ENCODE measurements at places on chromosomes 1 and 21.

GRCh38 chr1:88549536-88549935, 134.5 kb upstream of the PKN2 start:
- no peak for DNase-seq

- no peak for DNase-seq
These were observed 18.4 kb downstream of the PRXL2B start for GRCh38 chr1:2604844-2605508.

- no peak for DNase-seq
These were observed 54.6 kb downstream of the NTNG1 start for GRCh38 chr1:107195476-107195875.

DNA sequence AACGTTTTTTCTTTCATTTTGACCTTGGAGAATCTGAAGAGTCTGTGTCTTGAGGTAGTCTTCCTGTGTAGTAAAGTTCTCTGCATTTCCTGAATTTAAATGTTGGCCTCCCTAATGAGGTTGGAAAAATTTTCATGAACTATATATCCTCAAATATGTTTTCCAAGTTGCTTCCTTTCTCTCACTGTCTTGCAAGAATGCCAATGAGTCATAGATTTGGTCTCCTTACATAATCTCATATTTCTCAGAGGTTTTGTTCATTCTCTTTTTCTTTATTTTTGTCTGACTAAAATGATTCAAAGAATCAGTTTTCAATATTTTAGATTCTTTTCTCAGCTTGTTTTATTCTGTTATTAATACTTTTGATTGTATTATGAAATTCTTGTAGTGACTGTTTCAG, 87.6 kb downstream of the DRAM2 start:
- DNase-seq = no peak

DNA sequence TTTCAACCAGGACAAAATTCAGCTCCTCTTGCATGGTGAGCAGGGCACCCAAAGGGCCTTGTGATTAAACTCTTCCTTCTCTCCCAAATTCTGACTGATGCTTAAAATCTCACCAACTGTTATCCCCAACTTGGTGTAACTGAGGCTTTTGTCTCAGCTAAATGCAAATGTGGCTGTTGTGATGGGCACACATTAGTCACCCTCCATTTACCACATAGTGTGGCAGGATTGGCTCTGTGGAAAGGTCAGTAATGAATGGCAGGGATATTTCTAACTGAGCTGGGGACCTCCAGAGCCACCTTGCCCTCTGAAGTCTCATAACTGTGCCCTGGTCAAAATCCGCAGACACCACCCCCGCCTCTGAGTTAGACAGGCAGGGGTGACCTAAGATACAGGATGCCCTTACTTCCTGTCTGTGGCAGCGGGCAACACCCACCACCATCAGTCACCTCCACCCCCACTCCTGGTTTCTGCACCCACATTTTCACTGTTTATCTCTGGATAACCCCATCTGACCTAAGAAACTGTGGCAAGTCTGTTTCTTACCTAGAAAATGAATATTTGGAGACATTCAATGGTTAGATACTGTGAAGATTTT, 25.4 kb upstream of the RGS16 start:
- DNase-seq = no peak

DNA sequence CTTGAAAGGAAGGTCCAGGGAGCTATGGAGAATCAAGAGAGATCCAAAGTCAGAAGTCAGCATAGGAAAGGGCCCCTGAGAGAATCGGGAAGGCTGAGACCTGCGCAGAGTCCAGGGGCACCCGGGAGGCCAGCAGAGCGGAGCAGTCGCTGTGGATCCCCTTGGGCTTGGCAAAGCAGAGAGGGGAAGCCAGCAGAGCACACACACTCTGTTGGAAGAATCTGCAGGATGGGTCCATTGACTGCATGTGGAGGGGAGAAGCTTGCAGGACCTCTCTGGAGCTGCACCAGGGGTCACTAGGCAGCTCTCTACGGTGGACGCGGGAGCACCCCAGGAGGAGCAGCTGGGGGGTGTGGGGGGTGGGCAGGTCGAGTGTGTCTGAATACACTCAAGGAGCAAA, 6.4 kb downstream of the RIPK4 start:
- no peak for DNase-seq

- no peak for DNase-seq
These were observed 51.2 kb upstream of the ADAM30 start for GRCh38 chr1:119947468-119947867.

DNA sequence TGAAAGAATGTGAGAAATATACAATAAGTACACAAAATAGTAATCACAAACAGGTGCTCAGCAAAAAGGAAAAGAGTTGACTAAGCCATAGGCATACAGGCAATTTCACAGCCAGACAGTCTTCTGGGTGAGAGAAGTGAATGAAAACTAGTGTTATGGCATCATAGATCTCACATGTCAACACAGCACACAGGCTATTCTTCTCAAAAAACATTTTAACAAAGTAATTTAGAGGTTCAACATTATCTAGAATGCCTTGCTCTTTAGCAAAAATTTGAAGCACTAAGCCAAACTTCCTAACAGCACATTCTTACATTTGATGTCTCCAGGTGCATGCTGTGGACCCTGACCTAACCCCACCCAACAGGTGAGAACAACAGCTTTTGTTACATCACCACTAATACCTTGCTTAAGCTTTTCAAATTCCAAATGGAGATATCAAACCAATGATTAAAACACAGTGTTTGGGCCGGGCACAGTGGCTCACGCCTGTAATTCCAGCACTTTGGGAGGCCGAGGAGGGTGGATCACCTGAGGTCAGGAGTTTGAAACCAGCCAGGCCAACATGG, 30.5 kb downstream of the OTUD7B start:
- no peak for DNase-seq

- DNase-seq = no peak
These were observed 591.0 kb downstream of the PTPRU start for GRCh38 chr1:29827237-29827750.

GRCh38 chr1:115671176-115671934, 29.6 kb downstream of the VANGL1 start:
- DNase-seq = peak; percentile 50

DNA sequence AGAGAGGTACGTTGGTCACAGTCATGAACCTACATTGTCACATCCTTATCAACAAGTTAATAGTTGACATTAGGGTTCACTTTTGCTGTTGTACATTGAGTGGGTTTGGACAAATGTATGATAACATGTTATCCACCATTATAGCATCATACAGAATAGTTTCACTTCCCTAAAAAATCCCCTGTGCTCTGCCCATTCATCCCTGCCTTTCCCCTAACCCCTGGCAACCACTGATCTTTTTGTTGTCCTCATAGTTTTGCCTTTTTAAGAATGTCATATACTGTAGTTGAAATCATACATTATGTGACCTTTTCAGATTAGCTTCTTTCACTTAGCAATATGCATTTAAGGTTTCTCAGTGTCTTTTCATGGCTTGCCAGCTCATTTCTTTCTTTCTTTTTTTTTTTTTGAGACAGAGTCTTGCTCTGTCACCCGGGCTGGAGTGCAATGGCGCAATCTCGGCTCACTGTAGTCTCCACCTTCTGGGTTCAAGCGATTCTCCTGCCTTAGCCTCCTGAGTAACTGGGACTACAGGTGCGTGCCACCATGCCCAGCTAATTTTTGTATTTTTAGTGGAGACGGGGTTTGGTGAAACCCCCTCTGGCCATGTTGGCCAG, 50.6 kb downstream of the UCK2 start:
- DNase-seq = no peak

GRCh38 chr1:26907071-26907917, 6.5 kb downstream of the NR0B2 start:
- DNase-seq = peak; percentile 63

DNA sequence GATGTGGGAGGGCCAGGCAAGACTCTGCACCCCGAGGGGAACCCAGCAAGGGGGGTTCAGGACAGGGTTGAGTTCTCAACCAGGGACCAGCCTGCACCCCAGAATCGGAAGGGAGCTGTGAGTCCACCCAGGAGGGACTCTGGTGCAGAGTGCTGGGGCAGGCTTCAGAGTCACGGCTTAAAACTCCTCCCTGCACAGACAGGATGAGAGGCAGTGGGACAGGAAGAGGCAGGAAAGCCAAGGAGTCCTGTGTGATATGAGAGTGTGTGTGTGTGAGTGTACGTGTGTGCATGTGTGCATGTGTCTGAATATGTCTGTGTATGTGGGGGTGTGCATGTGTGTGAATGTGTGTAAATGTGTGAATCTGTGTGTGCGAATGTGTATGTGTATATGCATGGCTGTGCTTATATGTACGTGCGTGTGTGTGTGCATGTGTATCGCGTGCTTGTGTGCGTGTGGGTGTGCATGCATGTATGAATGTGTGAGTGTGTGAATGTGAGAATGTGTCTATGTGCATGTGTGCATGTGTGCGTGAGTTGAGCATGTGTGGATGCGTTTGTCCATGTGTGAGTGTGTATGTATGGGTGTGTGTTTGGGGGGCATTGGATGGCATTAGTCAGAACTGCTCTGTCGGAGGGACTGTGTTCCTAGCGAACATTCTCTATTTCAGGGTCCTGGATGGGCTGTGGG, 52.2 kb downstream of the UMODL1 start:
- DNase-seq = no peak

- DNase-seq = no peak
These were observed at the start of gene HDGF for GRCh38 chr1:156751451-156751756. TSS of gene HDGF (minus strand) at chr1:156751675. CDS start at chr1:156751429, 246 bp downstream.

- no peak for DNase-seq
These were observed 41.4 kb downstream of the YARS1 start for GRCh38 chr1:32775640-32776337.

DNA sequence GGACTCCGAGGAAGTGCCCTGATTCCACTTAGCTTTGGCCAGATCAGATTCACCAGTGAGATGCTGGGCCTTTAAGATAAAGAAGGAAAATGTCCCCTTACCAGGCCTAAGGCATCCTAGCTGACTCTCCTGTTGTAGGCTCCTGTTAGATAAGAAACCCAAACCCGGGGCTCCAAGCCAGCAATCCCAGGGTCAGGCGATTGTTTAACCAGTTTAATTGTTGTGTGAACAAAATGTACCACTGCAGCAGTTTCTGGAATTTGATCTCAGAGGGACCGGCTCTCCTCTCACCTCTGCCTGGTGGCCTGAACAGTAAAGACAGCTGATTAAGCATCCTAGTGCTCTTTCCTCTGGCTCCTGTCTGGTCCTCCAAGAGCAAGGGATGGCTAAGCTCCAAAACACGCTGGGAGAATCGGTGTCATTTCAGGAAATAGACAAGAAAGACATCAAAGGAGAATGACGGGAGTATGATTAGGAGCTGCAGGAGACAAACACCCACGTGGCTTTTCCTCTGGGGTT, 9.3 kb upstream of the KLHDC8A start:
- no peak for DNase-seq

GRCh38 chr1:209815931-209816341, 10.0 kb upstream of the IRF6 start:
- no peak for DNase-seq

DNA sequence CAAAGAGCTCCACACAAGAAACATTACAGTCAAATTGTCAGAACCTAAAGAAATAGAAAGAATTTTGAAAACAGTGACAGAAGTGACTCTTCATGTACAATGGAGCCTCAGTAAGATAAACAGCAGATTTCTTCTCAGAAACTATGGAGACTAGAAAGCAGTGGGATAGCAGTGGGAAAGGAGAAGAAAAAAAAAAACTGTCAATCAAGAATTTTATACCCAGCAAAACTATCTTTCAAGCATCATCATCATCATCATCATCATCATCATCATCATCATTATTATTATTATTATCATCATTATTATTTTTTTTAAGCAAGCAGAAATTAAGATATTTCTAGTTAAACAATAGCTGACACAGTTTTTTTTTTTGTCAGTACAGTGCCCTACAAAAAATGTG, 24.2 kb downstream of the CEP170 start:
- DNase-seq = peak; percentile 9

GRCh38 chr1:160774886-160775719, 20.9 kb upstream of the LY9 start:
- DNase-seq = no peak

- no peak for DNase-seq
These were observed 1.8 kb upstream of the KIAA2013 start for GRCh38 chr1:11927866-11928592.

DNA sequence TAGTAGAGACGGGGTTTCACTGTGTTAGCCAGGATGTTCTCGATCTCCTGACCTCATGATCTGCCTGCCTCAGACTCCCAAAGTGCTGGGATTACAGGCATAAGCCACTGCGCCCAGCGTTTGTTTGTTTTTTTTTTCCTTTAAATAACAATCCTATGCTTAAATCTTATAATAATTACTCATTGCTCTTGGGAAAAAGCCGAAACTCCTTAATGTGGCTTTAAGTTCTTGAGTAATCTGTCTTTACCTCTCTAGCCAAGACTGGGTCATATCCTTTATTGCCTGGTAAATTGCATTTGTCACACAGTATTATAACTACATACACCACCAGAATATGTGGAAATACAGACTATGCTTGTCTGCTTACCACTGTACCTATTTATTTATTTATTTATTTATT, 97.1 kb downstream of the MACF1 start:
- no peak for DNase-seq

Measured in A549 (cell line).